ENCODE measurements at places on chromosomes 11 and 22. TPM values are rescaled to one million over a fixed set of nuclear protein-coding genes. Genes with fewer than 3 reads are reported as not detected.
A peak's percentile ranks its signal among the peaks of the same experiment; 100 is the strongest.

Gene C11orf86
- not detected for total RNA-seq

- DNase-seq = no peak
- peaks cover 22% of the 10 kb centered on the region for H3K36me3 ChIP-seq
- peaks cover 78% of the 10 kb centered on the region for H3K4me1 ChIP-seq
- H3K27me3 ChIP-seq = no peaks in the 10 kb centered on the region
Measured at GRCh38 chr11:64229090-64229743, 1.1 kb upstream of the DNAJC4 start.

Gene TEX12
- total RNA-seq = 0.99 TPM

Gene POTEH
- not detected for total RNA-seq

Gene MGAT3
- total RNA-seq = 30.0 TPM

Gene VPREB1
- 0.40 TPM for total RNA-seq

DNA sequence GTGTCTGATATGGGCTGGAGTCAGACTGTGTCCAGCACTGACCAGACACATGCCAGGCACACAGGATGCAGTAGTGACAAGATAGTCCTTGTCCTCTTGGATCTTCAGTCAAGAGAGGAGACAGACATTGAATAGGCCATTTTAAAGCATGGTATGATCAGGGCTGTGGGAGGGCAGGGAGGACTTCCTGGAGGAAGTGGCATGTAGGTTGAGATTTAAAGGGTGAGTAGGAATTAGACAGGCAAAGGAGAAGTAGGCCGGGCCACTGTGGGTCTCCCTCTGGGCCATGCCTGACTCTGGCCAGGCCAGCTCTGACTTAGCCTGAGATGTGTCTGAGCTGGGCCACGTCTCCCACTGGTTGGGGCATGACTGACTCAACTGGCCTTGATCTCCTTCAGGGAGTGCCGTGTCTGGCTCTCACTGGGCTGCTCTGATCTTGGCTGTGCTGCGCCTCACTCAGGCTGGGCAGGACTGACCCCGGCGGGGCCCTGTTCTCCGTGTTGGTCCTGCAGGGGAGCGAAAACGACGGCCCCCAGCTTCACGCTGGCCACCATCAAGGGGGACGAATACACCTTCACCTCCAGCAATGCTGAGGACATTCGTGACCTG lies 71.2 kb downstream of the MYO7A start:
- H3K4me1 ChIP-seq = no peaks in the 10 kb centered on the region
- H3K4me3 ChIP-seq = no peak overlapping the region
- DNase-seq = no peak
- H3K27me3 ChIP-seq = no peaks in the 10 kb centered on the region

Gene GNAZ
- total RNA-seq = 46.5 TPM

DNA sequence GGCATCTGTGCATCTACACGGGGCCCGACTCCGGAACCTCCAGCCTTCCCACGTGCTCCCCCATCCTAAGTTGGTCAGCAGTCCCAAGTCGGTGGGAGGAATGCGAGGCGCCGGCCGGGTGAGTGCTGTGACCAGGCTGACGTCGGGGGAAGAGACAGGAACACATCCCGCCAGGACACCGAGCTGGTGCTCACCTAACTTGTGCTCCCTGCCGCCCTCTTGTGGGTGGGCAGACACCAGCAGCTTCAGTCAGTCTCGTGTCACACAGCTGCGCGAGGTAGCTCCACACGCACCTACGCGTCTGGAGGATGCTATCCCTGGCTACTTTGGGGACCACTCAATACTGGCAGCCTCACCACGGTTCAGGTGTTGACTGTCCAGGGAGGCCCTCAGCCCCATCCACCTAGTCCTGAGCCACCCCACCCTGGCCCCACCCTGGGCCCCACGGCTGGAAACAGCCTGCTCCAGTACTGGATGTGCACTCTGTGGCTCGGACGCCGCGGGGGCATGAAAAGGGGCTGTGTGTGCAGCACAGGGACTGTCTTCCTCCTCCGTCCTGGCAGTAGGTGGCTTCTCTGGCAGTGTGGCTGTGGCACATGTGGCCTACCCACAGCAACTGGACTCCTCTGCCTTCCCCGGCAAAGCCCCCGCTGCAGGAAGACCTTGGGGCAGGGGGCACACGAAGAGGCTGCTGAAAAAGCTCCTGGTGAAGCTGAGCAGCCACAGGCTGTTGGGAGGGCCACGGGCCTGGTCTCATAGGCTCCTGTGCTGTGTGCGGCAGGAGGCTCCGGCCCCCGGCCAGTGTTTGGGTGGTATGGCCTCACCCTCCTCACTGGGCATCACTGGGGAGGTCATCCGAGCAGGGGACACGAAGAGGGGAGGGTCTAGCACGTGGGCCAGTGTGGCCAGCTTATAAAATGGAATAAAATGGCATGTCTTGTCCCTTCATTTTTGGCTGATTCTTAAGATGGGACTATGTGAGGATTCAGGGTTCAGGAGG lies 11.2 kb upstream of the BID start:
- no peak for DNase-seq
- H3K4me3 ChIP-seq = no peak overlapping the region
- H3K36me3 ChIP-seq = peaks cover 56% of the 10 kb centered on the region
- H3K27me3 ChIP-seq = no peaks in the 10 kb centered on the region
- H3K4me1 ChIP-seq = peaks cover 50% of the 10 kb centered on the region

DNA sequence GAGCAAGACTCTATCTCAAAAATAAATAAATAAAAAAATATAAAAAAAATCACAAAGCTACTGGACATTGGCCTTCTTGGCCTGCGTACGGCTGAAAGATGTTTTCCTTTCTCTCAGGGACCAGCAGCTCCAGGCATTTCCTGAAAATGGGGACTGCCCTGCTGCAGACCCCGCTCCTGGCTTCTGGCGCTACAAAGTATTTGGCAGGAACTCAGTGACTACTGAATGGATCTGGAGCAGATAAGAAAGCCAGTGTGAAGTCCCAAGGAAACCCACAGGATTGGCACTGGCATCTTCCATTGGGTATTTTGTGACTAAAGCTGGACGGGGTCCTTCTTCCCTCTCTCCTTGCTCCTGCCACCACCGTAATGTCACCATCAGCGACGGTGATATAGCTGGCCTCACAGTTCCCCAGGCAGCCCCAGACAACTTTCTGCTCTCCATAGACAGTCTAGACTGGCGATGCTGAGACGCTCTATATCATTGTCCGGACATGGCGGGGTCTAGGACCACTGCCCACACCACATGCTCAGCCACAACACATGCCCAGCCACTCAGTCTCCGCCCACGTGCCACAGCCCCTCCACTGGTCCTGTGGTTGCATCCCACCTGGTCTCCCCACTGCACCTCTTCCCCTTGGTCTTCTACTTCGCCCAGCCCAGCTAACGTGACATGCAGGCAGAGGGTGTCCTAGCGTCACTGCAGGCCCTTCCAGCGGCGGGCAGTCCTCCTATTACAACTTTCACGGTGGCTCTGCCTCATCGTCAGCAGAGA lies 22.7 kb upstream of the YPEL1 start:
- H3K4me1 ChIP-seq = peaks cover 44% of the 10 kb centered on the region
- DNase-seq = peak; percentile 50
- no peak overlapping the region for H3K4me3 ChIP-seq
- H3K27ac ChIP-seq = no peak overlapping the region
- H3K36me3 ChIP-seq = peaks cover 14% of the 10 kb centered on the region

DNA sequence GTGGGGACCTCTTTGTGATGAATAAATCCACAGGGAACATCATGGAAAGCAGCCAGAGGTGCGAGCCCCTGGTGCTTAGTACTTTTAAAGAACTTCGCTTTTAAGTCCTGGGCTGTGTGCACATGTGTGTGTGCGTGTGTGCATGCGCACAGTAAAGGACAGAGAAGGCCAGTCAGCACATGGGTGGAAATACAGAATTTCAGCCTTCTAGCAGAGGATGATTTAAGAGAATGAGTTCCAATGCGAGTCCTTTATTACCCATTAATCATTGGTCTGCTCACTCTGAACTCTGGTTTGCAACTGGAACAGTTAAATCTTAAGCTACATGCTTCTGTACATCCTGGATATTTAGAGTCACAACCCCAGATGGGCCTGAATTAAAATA lies 18.9 kb downstream of the TEAD1 start:
- no peaks in the 10 kb centered on the region for H3K36me3 ChIP-seq
- peak overlapping the region; percentile 91 for H3K27ac ChIP-seq
- DNase-seq = no peak
- H3K27me3 ChIP-seq = no peaks in the 10 kb centered on the region
- H3K4me3 ChIP-seq = no peak overlapping the region

Gene CD248
- 10.9 TPM for total RNA-seq

GRCh38 chr22:39800790-39801520 lies 92.6 kb downstream of the ENTHD1 start:
- H3K4me3 ChIP-seq = no peak overlapping the region
- no peak overlapping the region for H3K27ac ChIP-seq

Gene SYT12
- total RNA-seq = 3.5 TPM

GRCh38 chr11:72024069-72024754 lies 25.5 kb downstream of the IL18BP start:
- H3K27me3 ChIP-seq = no peaks in the 10 kb centered on the region
- peaks cover 61% of the 10 kb centered on the region for H3K36me3 ChIP-seq
- no peak overlapping the region for H3K4me3 ChIP-seq
- peaks cover 6% of the 10 kb centered on the region for H3K4me1 ChIP-seq
- no peak overlapping the region for H3K27ac ChIP-seq

Gene CFAP300
- total RNA-seq = 6.5 TPM

GRCh38 chr11:82771781-82772180 lies 38.1 kb upstream of the FAM181B start:
- H3K4me1 ChIP-seq = no peaks in the 10 kb centered on the region
- no peaks in the 10 kb centered on the region for H3K36me3 ChIP-seq
- H3K27me3 ChIP-seq = no peaks in the 10 kb centered on the region
- H3K27ac ChIP-seq = no peak overlapping the region
- no peak overlapping the region for H3K4me3 ChIP-seq

Gene COX8A
- total RNA-seq = 558 TPM

GRCh38 chr22:33519071-33519973 lies 401.0 kb downstream of the LARGE1 start:
- no peak overlapping the region for H3K4me3 ChIP-seq
- H3K27ac ChIP-seq = no peak overlapping the region
- peaks cover 2% of the 10 kb centered on the region for H3K36me3 ChIP-seq
- no peaks in the 10 kb centered on the region for H3K27me3 ChIP-seq

GRCh38 chr11:102559839-102560238 lies 29.3 kb upstream of the MMP7 start:
- H3K36me3 ChIP-seq = no peaks in the 10 kb centered on the region
- DNase-seq = no peak
- H3K4me3 ChIP-seq = no peak overlapping the region

Gene RIMBP3B
- total RNA-seq = 0.22 TPM

GRCh38 chr11:64887234-64887756 lies 8.9 kb upstream of the EHD1 start:
- peak overlapping the region; percentile 71 for H3K27ac ChIP-seq
- no peaks in the 10 kb centered on the region for H3K36me3 ChIP-seq
- no peak for DNase-seq
- peaks cover 12% of the 10 kb centered on the region for H3K4me1 ChIP-seq
- H3K4me3 ChIP-seq = no peak overlapping the region
- H3K27me3 ChIP-seq = no peaks in the 10 kb centered on the region

Gene SLC5A4
- 0.72 TPM for total RNA-seq

DNA sequence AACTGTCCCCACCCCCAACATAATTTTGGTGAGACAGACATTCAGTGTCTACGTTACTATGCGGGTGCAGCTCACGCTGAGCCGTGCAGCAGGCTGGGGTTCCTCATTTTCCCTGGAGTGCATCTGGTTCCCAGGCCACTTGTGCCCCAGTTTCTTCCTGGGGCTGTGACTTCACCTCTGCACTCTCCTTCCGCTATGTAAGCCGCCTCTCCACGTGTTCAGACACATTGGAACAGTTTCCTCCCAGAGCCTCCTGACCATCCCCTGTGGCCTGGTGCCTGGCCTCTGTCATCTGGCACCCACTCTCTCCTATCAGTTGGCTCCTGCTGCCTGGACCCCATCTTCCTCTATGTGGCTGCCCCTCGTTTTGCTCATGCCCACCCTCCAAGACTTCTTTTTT lies 46.2 kb upstream of the A4GALT start:
- H3K4me1 ChIP-seq = peaks cover 16% of the 10 kb centered on the region
- peaks cover 3% of the 10 kb centered on the region for H3K36me3 ChIP-seq
- H3K27ac ChIP-seq = no peak overlapping the region
- no peaks in the 10 kb centered on the region for H3K27me3 ChIP-seq
- H3K4me3 ChIP-seq = no peak overlapping the region

Gene RCOR2
- total RNA-seq = 3.0 TPM

- H3K36me3 ChIP-seq = no peaks in the 10 kb centered on the region
- no peaks in the 10 kb centered on the region for H3K27me3 ChIP-seq
- no peak overlapping the region for H3K4me3 ChIP-seq
- no peaks in the 10 kb centered on the region for H3K4me1 ChIP-seq
Measured at GRCh38 chr11:109739379-109739778, 317.4 kb downstream of the C11orf87 start.

DNA sequence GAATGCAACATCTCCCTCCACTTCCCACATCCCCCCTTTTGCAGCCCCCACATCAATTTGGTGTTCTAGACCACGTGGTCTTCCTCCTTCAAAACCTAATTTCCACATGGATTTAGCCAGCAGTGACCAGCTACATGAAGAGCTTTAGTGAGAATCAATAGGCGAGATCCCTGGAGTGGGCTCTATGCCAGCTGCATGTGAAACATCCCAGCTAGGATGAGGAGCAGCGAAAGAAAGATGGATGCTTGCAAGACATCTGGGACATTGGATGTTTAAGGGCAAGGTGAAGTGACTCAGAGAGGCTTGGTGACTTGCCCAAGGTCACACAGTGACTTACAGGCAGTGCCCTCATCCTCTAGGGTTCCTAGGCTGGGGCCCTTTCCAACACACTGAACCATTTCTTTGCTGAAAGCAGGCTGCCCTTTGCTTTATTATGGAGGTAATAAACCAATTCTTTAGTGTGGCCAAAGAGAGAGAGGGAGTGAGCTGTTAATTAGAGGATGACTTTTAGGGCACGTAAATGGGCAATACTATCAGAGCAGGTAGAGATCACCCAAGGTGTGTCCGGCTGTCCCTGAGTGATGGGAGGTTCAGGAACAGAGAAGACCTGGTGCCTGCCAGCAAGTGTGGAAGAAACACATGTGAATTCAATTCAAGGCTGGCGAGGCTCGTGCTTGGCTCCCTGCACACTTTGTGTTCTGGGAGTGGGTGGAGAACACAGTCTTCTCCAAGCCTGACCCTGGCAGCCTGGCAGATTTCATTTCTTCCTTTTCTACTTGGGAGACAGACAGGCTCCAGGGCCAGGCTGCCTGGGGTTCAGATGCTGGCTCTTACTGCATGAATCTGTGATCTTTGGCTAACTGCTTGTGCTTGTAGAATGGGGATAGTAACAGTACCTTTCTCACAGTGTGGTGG lies 24.0 kb downstream of the TSPAN18 start:
- no peak overlapping the region for H3K27ac ChIP-seq
- H3K27me3 ChIP-seq = no peaks in the 10 kb centered on the region
- DNase-seq = no peak
- H3K4me1 ChIP-seq = peaks cover 45% of the 10 kb centered on the region
- peaks cover 2% of the 10 kb centered on the region for H3K36me3 ChIP-seq
- H3K4me3 ChIP-seq = no peak overlapping the region

Gene PRRG4
- total RNA-seq = 1.6 TPM

Gene LSP1
- 7.9 TPM for total RNA-seq

DNA sequence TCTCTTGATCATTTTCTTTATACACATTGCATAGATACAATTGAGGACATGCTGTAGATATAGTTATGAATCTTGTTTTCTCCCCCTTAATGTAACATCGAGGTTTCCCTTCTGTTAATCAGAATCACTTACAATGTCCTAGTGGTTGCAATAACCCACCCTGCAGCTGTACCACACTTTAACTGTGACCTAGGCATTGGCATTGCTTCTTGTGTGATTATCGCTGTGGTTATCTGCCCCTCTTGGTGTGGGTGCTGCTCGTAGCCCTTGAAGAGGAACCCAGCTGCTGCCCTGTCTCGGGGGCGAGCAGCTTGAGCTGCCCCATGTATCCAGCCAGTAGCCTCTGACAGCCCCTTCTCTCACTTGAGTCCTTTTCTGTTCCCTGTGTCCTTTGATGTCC lies 1.5 kb downstream of the DGAT2 start:
- no peak overlapping the region for H3K4me3 ChIP-seq
- H3K36me3 ChIP-seq = no peaks in the 10 kb centered on the region
- H3K27me3 ChIP-seq = peaks cover 24% of the 10 kb centered on the region

Gene MPPED2
- total RNA-seq = 70.9 TPM
